ENCODE measurements at places on chromosomes 3 and 15. TPM values are rescaled to one million over a fixed set of nuclear protein-coding genes. Genes with fewer than 3 reads are reported as not detected.

SLC22A14 gene
- 0.08 TPM for total RNA-seq

- no peaks in the 10 kb centered on the region for H3K36me3 ChIP-seq
- H3K27ac ChIP-seq, result peak overlapping the region; percentile 24
- H3K4me3 ChIP-seq, result peak overlapping the region; percentile 36
- no peaks in the 10 kb centered on the region for H3K27me3 ChIP-seq
- peaks cover 14% of the 10 kb centered on the region for H3K4me1 ChIP-seq
Measured at GRCh38 chr15:76972389-76973361, 22.3 kb upstream of the PSTPIP1 start.

GRCh38 chr15:100224206-100225185 lies 117.3 kb downstream of the ADAMTS17 start:
- no peaks in the 10 kb centered on the region for H3K36me3 ChIP-seq
- peaks cover 13% of the 10 kb centered on the region for H3K4me1 ChIP-seq
- H3K4me3 ChIP-seq, result no peak overlapping the region
- no peak for DNase-seq

HCLS1 gene
- total RNA-seq, result 6.9 TPM

FAM43A gene
- 7.2 TPM for total RNA-seq

SNX22 gene
- total RNA-seq, result 0.17 TPM

DNA sequence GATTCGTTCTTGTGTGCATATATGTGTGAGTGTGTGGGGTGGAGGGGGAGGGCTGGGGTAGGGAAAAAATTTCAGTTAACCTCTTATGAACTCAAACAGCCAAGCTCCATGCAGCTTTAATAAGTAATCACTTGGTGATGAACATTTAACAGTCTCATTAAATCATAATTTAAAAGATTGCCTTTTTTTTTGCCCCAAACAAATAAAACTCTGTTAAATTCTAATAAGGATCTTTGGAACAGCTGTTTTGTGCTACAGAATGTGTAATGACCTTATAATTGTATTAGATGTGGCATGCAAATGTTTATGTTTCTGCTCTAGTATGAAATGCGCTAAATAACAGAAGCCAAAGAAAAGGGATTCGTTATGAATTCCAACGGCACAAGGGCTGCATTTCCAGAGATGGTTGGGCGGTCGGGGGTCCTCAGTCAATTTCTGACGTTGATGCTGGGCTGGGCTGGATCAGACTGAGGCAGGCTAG lies 80.0 kb upstream of the RORA start:
- no peaks in the 10 kb centered on the region for H3K36me3 ChIP-seq
- H3K4me3 ChIP-seq, result no peak overlapping the region
- DNase-seq, result no peak
- no peak overlapping the region for H3K27ac ChIP-seq
- H3K27me3 ChIP-seq, result no peaks in the 10 kb centered on the region

HESX1 gene
- 0.46 TPM for total RNA-seq

VEPH1 gene
- total RNA-seq, result not detected

KY gene
- total RNA-seq, result 6.7 TPM

GRCh38 chr3:61758839-61759238 lies 197.5 kb downstream of the PTPRG start:
- no peak overlapping the region for H3K27ac ChIP-seq
- H3K4me1 ChIP-seq, result peaks cover 16% of the 10 kb centered on the region
- no peaks in the 10 kb centered on the region for H3K27me3 ChIP-seq

- H3K27me3 ChIP-seq, result no peaks in the 10 kb centered on the region
- DNase-seq, result no peak
- H3K4me3 ChIP-seq, result no peak overlapping the region
- H3K36me3 ChIP-seq, result no peaks in the 10 kb centered on the region
Measured at GRCh38 chr3:27471923-27472550, 12.1 kb downstream of the SLC4A7 start.

DNA sequence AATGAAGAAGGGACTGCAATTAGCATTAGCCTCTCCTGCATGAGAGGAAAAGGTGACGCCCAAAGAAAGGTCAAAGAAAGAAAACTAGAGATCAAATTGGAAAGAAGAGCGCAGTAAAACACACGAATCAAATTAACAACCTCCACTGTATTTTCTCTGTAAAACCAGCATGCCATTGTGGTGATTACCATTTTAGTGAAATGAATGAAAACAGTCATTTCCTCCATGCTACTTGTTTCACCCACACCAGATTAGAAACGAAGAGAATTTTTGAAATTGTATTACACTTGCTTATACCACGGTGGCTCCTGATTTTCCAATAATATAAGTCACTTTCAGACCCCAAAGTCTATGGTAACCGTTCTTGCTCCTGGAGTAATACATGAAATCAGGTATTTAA lies 71.6 kb downstream of the SUMF1 start:
- H3K4me3 ChIP-seq, result no peak overlapping the region
- peaks cover 3% of the 10 kb centered on the region for H3K4me1 ChIP-seq
- H3K27me3 ChIP-seq, result no peaks in the 10 kb centered on the region
- DNase-seq, result no peak
- H3K36me3 ChIP-seq, result no peaks in the 10 kb centered on the region

GRCh38 chr3:65406470-65406869 lies 632.2 kb downstream of the MAGI1 start:
- H3K4me1 ChIP-seq, result peaks cover 5% of the 10 kb centered on the region
- no peaks in the 10 kb centered on the region for H3K36me3 ChIP-seq
- no peak for DNase-seq
- no peaks in the 10 kb centered on the region for H3K27me3 ChIP-seq
- H3K4me3 ChIP-seq, result no peak overlapping the region

GRCh38 chr3:190375246-190375645 lies 12.7 kb upstream of the CLDN16 start:
- H3K36me3 ChIP-seq, result no peaks in the 10 kb centered on the region
- H3K27me3 ChIP-seq, result no peaks in the 10 kb centered on the region

Measured in psoas muscle (tissue), 8 donors.